Renal cortex interstitium (tissue), 15 donors: ENCODE measurements at places on chromosomes 16 and 17.

- DNase-seq: no peak
These were observed 190.4 kb downstream of the ABCC12 start for GRCh38 chr16:47965439-47965838.

DNA sequence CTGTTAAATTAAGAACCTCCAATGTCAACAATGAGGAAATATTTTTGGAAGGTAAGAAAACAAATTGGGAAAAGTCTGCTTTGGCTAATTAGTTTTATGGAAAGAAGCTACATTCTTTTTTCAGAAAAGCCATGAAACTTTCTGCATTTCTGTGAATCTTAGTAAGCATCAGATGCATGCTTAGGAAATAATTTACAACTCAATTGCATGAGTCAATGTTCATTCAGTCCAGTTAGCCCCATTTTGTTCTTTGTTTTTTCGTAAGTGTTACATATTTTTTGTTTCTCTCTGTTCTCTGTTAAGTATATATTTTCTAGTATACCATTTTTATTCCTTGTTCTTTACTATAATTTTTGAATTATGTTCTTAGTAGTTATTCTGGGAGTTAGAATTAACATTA is 195.2 kb upstream of the KIF2B start:
- DNase-seq: no peak

DNA sequence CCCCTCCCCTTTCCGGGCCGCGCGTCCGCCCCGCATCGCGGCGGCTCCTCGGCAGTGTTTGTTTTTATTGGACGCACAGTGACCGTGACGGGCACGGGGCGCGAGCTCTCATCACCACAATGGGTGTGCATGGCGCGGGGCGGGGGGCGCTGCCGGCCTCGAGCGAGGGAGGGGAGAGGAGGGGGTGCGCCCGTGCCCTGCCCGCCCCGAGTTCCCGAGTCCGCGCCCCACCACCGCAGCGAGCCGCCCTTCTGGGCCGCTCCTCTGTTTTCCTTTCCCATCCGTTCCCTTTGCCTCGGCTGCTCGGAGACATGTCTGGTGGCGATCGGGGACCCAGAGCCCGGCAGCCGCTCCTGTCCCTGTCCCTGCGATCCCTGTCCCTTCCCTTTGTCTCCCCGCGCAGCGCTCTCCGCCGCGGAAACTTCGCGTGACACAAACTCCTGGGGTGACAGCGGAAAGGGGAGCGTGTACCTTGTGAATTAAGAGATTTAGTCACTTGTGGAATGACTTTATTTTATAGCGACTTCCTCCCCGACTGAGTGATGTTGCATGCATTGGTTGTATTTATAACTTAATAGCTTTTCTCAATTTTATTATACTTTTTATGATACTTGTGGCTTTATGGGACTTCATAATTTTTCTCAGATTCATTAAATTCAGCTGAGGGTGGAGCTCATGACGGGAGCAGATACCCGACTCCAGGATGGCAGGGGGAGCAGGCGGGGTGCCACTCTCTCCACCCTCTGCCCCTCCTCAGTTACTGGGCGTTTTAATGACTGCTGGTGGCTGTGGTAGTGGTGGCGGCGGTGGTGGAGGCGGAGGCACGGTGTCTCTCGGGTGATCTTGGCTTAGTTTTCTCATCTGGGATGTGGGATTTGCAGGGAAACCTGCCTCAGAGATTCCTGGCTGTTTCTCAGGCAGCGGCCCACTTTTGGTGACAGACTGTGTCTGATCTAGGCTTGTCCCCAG is 40.8 kb downstream of the MRM1 start:
- no peak for DNase-seq

GRCh38 chr16:79484237-79484636 is 116.3 kb downstream of the MAF start:
- DNase-seq: no peak

DNA sequence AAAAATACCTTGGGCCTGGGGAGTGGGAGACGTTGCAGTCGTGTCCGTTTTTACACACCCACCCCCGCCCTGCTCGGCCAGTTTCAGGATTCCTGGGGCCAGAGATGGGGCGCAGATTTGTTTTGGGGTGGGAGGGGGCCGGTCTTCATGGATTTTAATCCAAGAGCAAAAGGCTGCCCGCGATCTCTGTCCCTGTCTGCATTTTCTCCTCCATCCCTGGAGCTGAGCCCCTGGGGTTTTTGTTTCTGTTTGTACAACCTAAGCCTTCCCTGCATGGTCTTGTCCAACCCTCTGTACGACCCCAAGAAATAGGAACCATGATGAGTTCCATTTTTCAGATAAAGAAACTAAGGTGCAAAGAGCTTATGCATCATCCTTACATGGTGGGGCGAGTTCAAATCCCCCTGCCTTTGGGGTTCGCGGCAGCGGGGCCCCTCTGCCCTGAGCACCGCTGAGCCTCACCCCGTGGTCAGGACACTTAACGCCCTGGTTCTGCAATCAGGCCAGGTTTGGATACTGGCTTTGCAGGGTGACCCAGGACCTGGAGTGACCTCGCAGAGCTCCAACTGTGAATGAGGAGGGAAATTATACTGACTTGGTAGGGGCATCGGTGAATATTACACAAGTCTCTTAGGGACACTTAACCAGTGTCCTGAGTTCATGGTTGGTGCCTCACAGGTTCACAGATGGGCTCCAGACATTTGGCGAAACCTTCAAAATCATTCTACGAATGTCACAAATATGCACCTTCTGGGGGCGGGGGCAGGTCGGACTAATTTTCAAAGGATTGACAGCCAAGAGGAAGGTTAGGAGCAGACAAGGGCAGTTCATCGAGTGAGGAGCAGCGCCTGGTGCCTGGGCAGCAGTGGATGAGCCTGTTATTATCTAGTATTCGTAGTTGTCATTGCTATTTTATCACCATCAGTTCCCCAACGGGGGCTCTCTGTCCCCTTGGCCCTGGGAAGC is 4.1 kb upstream of the FOXF1 start:
- no peak for DNase-seq

DNA sequence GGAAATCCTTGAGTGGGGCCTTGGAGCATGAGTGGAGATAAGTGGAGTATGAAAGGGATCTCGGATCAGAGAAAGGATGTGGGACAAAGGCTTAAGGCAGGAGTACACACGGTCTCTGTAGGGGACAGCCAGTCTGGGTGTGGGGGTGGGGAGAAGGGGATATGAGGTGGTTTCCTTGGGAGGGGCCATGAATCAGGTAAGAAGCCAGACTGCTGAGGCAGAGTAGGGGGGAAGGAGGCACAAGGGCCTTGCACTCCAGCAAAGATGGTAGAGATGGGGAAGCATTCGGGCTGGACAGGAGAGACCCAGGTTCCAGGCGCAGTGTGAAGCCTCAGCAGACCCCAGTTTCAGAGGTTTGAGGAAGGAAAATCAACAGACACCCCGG is 1.6 kb downstream of the HSD11B2 start:
- no peak for DNase-seq

- DNase-seq: no peak
These were observed 6.1 kb downstream of the ACADVL start for GRCh38 chr17:7225711-7226331.

DNA sequence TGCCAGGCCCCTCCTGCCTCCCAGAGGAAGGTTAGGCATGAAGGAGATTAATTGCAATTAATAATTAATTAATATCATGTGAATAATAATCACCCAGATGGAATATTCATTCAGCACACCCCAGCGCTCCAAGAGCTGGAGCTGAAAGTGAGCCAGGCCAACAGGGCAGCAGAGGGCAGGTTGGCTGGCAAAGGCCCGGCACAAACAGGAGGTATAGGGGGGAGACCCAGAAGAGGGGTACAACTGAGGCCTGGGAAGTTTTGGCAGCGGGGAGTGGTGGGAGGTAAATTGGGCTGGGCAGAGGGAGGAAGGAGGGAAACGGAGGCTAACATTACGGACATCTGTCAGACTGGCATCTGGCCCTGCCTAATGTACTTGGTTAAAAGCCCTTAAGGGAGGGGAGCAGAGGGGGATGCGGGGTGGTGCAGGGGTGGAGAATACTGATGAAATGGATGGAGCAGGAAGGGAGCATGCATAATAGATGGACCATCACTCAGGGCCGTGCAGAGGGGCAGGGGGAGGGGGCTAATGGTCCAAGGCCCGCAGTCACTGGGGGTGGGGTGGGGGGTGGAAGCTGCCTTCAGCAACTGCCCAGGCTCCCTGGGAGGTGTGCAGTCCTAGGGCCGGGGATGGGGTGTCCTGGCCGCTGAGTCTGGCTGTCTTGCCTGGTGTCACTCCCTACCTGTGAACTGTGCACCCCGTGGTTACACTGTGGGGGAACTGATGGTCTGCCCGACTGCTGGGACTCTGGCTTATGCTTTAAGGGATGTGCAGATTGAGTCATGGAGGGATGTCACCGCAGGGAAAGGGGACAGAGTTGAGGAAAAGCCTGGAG is 1.9 kb downstream of the ADAM11 start:
- no peak for DNase-seq

- no peak for DNase-seq
These were observed 41.6 kb upstream of the IRX6 start for GRCh38 chr16:55282441-55282840.

DNA sequence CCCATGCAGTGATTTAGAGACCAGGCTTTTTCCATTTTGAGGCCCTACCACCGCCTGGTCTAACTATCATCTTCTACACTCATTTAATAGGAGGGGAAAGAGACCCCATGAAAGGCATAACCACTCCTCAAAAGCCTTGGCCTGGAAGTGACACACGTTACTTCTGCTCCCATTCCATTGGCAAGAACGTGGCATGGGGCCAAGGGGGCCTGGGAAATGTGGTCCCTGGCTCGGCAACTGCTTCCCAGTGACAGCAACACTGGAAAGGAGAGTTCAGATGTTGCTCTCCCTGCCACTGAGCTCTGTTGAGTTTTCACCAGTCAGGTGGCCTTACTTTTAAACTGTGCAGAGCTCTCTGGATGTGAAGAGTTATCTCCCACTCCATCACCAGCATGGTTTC is 45.2 kb upstream of the MAP3K14 start:
- no peak for DNase-seq

DNA sequence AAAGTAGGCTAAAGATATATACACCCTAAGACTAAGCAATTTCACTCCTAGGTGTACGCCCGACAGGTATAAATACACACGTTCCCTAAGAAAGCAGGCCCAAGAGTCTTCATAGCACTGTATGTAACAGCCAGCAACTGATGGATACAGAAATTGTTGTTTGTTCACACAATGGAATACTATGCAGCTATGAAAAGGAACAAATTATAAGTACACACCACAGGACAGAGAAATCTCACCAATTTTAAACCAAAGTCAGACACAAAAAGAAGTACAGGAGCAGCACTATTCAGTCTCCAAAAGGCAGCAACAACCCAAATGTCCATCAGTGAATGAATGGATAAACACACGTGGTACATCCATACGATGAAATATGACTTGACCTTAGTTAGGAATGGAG is 106.1 kb downstream of the LITAF start:
- no peak for DNase-seq

GRCh38 chr17:59513934-59514841 is 51.2 kb upstream of the DHX40 start:
- DNase-seq: no peak

DNA sequence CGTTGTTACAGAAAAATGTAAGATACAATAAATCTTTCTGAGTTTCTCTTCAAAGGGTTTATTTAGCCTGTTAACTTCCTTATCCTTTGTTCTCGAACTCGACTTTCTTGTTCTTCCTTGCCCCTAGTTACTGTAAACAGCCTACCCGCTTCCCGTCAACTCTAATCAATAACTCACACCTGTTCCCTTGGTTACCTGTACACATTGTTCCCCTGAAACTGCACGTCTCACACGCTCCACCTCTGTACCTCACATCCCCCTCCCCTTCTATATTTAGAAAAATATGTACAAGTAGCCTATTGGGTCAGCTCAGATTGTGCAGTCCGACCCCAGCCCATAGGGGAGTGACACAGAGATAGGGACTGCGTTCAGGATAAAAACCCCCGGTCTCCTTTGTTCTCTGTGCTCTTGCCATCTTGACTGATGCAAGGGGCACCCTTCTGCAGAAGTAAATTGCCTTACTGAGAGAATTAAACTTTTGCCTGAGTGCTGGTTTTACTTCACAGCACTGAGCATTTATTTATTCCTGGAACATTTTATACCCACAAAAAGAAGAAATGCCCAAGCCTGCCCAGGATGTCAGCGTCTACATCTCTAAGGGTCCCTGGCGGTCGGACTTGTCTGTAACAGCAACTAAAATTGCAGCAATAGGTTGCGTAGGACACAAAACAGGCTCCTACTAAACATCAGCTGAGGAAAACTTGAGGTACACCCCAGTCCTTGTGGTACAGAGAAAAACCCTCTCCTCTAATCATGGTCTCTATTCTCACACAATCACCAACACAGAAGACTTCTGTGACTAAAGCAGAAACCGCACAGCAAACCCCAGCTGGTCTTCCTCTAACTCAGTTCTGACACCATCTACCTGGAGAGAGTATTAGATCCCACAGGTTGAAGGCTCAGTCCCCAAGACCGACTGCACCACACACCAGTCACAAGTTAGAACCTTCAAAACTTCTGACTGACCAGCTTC is 11.3 kb downstream of the WDR45B start:
- DNase-seq: no peak

- DNase-seq: no peak
These were observed 23.8 kb downstream of the SNX11 start for GRCh38 chr17:48131216-48131824.

GRCh38 chr16:56657555-56658326 is at the start of gene MT1F:
MT1F (plus strand) TSS chr16:56657959; CDS start chr16:56658059, 100 bp downstream.
- DNase-seq: peak; percentile 56

GRCh38 chr17:49571764-49572163 is 3.9 kb upstream of the NXPH3 start:
- no peak for DNase-seq

GRCh38 chr16:19781226-19781625 is 63.2 kb downstream of the IQCK start:
- no peak for DNase-seq

GRCh38 chr16:77307426-77308162 is 108.4 kb downstream of the SYCE1L start:
- DNase-seq: no peak

DNA sequence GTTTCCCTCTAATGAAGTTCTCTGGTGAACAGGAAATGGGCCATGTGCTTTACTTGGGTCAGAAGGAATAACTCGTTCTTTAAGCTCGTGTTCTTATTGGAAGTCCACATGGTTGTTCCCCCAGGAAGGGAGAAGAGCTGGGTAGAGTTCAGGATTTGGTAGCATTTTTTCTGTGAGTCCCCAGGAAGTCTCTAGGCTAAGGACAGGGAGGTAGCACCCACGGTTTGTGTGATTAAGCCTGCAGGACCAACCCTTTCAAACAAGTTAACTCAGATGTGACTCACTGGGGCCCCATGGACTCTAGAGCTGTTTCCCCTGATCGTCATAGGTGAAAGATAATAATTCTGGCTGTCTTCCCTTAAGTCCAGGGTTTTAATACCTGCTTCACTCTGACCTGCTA is 16.4 kb downstream of the SAP30BP start:
- no peak for DNase-seq

GRCh38 chr17:44044071-44044470 is 22.4 kb downstream of the LSM12 start:
- no peak for DNase-seq
